Renal cortex interstitium (tissue), 15 donors: ENCODE measurements at places on chromosomes 3 and 15. TPM values are rescaled to one million over a fixed set of nuclear protein-coding genes. Genes with fewer than 3 reads are reported as not detected.
A peak's percentile ranks its signal among the peaks of the same experiment; 100 is the strongest.

DNA sequence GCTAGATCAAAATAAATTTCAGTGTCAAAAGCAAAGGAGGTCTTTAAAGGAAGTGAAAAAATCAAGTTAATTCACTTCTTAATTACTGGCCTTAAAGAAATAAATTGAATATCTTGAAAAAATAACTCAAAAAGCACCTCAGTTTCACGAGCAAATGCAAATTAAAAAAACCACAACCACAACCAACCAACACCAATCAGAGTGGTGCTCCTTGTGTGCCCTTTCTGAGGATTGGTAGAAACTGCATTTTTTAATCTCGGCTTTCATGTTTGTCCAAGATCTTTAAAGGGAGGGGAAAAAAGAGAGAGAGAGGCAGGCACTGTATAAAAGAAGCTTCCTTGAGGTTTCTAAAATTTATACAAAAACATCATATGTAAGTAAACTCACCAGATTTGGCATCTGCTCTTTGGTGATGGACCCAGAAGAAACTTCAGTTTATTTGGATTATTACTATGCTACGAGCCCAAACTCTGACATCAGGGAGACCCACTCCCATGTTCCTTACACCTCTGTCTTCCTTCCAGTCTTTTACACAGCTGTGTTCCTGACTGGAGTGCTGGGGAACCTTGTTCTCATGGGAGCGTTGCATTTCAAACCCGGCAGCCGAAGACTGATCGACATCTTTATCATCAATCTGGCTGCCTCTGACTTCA is at the start of gene GPR15:
TSS of gene GPR15 (plus strand) at position 357 of the 653 bp plus-strand sequence. CDS start at position 413, 56 bp downstream.
- DNase-seq = no peak

- DNase-seq = peak; percentile 73
Observed at GRCh38 chr3:38029400-38030125, at the start of gene PLCD1. Gene PLCD1 (minus strand): TSS chr3:38029642. CDS start chr3:38029539, 103 bp downstream.

GRCh38 chr15:81388436-81388770 is 14.4 kb upstream of the TMC3 start:
- no peak for DNase-seq

DNA sequence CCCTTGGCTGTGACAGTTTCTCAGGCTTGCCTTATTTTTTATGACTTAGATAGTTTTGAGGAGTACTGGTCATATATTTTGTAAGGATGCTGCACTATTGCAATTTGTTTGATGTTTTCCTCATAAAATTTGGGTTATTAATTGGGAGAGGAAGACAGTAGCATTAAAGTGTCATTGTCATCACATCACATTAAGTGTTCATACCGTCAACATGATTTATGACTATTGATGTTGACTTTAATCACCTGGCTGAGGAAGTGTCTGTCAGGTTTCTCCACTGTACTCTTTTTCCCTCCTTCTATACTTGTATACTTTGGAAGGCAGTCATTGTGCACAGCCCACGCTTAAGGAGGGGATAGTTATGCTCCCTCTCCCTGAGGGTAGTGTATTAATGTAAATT is 26.9 kb downstream of the TRIM69 start:
- DNase-seq = no peak

Gene EPB42
- 2.6 TPM for polyA plus RNA-seq

GRCh38 chr3:76673171-76673570 is 366.7 kb upstream of the ROBO2 start:
- no peak for DNase-seq

DNA sequence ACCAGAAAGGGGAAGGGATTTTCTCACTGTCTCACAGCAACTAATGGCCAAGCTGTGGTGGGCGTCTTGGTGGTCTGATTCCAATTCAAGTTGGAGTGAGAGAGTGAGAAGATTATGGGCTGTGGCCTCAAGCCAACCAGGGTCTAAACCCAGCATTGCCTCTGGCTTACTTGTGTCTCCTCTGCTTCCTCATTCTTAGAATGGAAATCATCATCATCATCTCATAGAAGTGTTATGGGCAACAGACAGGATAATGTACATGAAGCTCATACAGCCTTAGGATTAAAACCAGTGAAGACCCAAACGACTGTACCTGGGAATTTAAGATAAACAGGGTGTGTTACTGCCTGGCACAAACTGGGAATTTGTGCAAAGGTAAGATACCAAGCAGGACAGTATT is 29.1 kb upstream of the IREB2 start:
- no peak for DNase-seq

Gene UMPS
- 41.0 TPM for polyA plus RNA-seq
